ENCODE measurements at places on chromosomes 5 and 9.

DNA sequence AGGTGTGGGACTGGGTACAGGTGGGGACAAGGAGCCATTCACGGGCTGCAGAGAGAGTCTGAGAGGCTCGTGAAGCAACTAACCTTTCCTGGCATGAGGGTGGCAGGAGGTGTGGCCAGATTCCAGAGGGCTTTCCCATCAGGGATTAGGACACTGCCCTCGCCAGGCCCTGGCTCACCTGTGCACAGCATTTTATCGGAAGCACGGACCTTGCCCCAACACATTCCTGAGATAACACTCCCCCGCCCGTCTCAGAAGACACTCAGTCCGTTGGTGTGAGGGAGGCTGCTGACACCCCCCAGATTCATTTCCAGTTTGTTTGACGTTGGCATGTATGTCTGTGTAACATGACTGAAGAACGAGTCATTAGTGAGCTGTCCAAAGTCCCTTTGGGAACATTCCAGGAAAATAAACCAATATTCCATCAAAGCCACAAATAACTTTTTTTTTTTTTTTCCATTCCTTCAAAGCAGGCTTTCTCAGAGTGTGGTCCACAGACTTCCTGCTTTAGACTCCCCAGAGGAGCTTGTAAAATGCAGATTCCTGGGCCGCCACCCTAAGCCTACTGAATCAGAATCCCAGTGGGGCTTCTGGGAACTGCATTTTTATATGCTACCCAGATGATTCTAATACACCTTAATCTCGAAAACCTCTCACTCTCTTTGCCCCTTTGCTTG, 23.4 kb downstream of the WWC1 start:
- no peak for DNase-seq

DNA sequence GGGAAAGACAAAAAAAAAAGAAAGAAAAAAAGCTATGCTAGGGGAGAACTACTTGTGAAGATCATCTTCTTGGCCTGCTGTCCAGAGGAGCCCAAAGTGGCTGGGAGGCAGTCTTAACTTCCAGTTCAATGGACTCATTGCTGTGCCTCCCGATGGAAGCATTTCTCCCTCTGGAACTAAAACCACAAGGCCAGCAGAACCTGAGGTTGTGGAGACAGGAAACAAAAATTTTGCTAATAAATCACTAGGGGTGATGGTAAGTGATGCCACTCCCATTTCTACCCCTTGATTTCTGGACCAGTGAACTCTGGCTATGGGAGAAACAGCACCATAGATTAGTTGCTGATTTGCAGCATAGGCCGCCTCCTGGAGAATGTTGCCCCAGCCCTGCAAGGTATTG, 123.4 kb upstream of the NFIL3 start:
- DNase-seq: no peak

DNA sequence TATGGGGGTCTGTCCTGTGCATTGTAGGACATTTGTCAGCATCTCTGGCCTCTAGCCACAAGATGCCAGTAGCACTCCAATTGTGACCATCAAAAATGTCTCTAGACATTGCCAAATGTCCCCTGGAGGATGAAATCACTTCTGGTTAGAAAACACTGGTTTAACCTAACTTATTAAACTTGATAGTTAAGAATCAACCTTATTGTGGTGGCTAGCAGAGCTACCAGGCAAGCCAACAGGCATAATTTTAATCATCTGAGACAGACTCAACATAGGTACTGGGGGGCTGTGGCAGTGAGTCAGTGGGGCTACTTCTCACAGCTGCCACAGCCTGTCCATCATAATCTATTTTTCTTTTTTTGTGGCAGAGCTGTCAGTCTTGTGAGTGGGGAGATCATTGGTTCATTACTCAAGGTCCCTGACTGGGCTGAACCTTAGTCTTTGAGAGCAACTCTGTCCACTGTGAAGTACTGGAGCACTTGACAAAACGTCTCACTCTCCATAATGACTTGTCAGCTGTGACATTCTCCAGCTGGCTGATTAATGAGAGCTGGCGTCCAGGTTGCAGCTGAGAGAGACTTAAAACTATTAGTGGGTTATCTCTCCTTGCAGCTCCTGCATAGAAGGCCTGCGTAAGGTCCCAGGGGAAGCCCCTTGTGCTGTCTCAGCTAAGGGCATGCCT, 107.9 kb downstream of the DCP2 start:
- no peak for DNase-seq

- DNase-seq: no peak
These were observed 4.8 kb downstream of the GM2A start for GRCh38 chr5:151257731-151258181.

DNA sequence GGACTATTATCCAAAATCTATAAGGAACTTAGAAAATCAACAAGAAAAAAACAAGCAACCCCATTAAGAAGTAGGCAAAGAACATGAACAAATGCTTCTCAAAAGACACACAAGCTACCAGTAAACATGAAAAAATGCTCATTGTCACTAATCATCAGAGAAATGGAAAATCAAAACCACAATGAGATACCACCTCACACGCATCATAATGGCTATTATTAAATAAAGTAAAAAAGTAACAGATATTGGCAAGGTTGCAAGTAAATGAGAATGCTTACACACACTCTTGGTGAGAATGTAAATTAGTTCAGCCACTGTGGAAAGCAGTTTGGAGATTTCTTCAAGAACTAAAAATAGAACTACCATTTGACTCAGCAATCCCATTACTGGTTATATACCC, 167.0 kb upstream of the DMRTA1 start:
- no peak for DNase-seq

DNA sequence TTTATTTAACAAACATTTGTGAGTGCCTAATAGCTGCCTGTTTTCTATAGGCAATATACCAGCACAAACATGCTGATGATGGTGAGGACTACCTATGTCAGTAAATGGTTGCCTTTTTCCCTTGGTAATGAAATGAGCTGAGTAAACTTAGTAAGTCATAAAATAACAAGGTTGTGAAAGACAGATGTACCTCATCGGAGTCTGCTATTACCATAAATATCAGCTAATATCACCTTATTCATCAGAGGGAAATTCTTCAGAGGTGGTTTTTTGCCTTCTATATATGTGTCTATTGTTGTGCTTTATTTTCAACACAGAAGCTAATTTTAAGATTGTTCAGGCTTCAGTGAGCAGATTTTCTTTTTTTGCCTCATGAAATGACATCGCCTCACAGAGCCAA, 1040.5 kb downstream of the DTWD2 start:
- no peak for DNase-seq

DNA sequence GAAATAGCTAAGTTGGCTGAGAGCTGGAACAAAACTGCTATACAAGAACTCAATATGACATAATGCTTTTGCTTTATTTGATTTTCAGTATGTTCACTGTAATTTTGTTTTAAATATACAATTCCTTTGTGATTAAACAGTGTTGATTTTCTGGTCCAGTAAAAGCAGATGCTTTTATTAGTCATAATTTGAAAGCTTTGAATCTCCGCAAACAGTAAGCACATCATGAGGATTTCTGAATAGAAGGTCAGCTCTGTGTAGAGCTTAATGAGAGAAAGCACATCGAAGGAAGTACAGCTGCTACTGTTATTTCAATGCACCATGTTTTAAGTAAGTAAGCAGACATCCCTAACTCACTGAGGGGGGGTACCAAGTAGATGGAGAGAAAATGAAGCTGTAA, 701.3 kb upstream of the ACO1 start:
- no peak for DNase-seq

- no peak for DNase-seq
These were observed 109.5 kb downstream of the C9orf50 start for GRCh38 chr9:129511285-129511900.

All from CD4-positive, alpha-beta T cell treated with Interleukin-4 for 1 hour (primary cell).